A172 (cell line): ENCODE measurements at places on chromosomes 6 and 20. TPM values are rescaled to one million over a fixed set of nuclear protein-coding genes. Genes with fewer than 3 reads are reported as not detected.

DNA sequence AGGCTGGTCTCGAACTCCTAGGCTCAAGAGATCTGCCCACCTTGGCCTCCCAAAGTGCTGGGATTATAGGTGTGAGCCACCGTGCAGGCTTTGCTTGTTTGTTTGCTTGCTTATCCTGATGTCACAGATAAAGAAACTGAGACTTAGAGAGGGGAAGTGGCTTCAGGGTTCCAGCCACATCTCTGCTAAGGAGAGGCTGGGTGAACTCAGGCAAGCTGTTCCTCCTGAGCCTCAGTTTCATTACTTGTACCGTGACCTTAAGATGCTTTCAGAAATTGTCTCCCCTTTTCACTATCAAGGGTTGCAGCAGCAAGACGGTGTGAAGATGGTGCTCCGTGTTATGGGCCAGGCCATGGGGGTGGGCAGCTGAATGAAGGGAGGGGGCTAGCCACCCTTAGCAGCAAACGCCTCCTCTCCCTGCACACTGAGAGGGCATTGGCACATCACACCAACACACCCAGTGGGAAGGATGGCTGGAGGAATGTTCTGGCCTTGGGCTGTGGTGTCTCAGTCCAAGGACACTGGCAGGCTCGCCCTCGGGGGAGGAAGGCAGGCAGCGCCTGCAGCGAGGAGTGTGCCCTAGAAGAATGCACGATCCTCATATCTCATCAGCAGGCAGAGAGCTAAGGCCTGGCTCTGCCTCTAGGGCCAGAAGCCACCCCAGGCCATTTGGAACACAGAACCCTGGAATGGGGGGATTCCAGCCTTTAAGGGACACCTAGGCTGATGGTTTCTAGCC, 48.2 kb upstream of the TLDC2 start:
- no peak for DNase-seq

GRCh38 chr6:65289491-65289890, 417.5 kb downstream of the EYS start:
- peak; percentile 40 for DNase-seq

Gene MEP1A
- total RNA-seq = not detected in 2 replicates

GRCh38 chr20:39111359-39112177, 149.4 kb downstream of the DHX35 start:
- DNase-seq = no peak

- peak; percentile 23 for DNase-seq
These were observed 580.0 kb downstream of the QKI start for GRCh38 chr6:163994566-163994965.

DNA sequence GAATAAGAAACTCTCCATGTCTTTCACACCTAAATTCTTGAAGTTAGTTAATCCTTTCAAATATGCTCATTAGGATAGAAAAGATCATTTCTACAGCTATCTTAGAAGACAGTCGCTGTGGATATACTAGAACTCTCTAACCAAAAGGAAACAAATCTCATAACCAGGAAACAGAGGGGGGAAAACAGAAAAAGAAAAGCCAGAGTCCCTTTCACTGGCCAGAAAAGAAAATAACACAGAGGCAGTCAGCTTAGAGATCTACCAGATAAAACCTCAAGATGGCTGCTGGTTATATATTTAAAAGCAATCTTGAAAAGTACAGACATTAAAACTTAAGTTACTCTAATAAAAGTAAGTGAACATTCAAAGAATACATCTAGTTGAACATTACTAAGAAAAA, 19.6 kb downstream of the NUP153 start:
- no peak for DNase-seq

- no peak for DNase-seq
These were observed 88.8 kb downstream of the CD83 start for GRCh38 chr6:14206391-14206790.

DNA sequence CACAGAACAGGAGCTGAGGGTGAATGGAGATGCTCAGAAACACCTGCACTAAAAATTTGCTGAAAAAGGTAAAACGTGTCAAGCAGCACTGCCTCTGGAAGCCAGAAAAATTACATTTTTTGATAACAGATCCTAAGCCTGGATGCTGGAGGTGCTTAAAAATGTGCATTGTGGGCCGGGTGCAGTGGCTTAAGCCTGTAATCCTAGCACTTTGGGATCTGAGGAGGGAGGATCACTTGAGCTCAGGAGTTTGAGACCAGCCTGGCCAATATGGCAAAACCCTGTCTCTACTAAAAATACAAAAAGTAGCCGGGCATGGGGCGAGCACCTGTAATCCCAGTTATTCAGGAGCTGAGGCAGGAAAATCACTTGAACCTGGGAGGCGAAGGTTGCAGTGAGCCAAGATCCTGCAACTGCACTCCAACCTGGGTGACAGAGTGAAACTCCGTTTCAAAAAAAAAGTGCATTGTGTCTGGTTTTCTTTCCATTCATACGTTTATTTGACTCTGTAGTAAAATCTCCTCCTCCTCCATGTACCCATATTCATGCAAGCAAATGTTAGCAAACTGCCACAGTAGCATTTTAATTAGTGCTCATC, 587 bp upstream of the BTN3A1 start:
- no peak for DNase-seq

DNA sequence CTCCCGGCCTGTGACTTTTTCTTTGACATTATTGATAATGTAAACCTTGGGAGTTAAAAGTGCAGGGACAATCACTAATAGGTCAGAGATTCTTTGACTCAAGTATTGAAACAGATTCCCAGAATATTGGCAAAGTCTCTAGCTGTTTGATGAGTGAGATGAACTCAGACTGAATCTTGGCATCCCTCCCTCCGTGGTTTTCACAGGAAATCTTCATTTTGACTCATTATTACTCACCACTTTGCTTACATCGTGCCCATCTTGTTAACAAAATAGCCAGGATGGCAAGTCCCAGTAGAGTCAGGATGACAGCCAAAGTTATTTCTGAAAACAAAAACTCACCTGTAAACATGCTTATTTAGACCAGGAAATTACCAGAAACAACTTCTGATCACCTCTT, 2.0 kb downstream of the TSBP1 start:
- peak; percentile 83 for DNase-seq

DNA sequence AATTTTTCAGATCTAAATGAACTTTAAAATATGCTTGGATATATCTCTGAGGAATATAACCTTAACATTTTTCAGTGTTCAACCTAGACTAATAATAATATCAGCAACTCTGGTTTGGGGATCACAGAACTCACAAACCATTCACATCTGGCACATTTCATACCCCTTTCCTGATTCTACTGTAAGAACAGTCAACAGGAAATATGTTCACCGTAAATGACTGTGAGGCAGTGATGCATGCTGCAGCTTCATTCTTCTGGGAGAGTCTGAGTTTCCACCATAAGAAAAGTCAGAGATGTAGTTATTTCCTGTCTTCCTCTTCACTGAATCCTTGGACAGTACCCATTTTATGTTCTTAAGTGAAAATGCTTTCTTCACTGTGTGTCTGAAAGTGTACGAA, 134.2 kb upstream of the IFNGR1 start:
- DNase-seq = no peak

GRCh38 chr6:40258531-40258930, 324.3 kb upstream of the MOCS1 start:
- no peak for DNase-seq

Gene RAET1L
- 0.69 TPM in 1 of 2 replicates, not detected in the other for total RNA-seq

DNA sequence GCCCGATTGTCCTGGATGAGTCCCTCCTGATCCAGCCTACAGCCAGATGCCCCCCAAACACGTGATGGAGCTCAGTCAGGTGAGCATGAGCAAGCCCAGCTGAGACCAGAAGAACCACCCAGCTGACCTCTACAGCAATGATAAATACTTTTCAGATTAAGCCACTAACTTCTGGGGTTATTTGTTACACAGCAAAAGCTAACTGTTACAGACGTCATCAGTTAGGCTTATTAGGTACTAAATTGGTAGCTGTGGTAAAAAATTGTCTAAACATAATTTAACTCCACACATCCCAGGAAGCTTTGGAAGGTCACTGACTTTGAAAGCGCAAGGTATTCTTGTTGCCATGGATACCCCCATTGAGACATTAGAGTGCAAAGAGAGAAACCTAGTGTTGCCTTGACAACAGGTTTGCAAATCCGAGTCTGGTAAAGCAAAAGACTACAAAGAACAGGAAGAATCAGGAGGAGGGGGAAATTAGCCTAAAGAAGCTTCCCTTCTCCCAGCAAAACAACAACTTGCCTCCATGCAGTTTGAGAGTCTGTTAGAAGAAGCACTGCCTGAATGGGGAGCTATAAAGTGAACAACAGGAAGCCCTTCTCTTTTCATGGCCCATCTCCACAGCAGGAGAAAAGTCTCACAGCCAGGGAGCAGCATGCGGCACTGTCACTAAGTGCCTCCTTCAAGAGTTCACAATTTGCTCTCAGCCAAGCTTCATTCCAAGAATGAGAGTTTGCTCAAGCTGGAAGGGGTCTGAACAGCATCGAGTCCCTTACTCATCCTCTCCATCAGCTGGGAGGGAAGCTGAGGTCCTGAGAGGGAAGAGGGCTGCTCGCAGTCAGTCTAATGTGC, 41.7 kb upstream of the ZNF831 start:
- DNase-seq = no peak

- DNase-seq = no peak
These were observed 99.9 kb downstream of the ELOVL4 start for GRCh38 chr6:79847426-79847825.
